Epithelial cell of proximal tubule (primary cell): ENCODE measurements at places on chromosomes 2 and 18.

GRCh38 chr2:38603402-38604290 lies 918 bp upstream of the HNRNPLL start:
- DNase-seq = no peak

DNA sequence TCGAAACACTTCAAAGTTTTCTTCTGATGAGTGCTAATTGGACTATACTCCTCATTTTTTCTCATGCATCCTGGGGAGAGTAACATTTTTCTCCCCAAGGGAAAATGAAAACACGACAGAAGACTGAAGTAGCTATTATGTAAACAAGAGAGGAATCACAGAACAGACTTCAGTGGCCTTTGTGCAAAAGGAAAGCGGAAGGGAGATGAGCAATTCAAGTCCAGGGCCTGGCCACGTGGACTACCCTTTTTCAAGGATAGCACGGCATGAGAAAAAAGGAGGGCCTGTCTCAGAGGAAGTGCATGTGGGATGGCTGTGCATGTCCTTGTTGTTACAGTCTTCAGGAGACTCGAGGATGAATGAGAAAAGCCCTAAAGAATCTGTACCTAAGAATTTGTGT lies 43.8 kb upstream of the KCNE4 start:
- DNase-seq = no peak

DNA sequence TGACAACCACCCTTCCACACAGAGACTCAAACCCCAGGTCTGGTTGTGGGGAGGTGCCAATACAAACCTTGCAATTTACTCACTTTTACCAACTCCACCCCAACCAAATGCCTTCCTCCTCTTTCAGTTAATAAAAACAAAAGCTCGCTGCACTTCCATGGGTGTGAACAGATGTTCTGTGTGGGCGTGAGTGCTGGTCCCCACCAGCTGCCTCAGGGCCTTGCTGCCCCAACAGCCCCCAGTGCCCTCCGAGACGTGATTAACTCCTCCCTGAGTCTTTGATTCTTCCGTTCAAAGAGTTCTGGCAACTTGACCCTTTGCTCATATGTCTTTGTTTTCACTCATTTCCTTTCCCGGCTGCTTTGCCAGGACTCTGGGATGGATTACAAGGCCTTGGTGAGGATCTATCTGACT lies 258.9 kb upstream of the CXCR4 start:
- no peak for DNase-seq

- DNase-seq = no peak
These were observed 114.2 kb upstream of the ID2 start for GRCh38 chr2:8567469-8568260.

DNA sequence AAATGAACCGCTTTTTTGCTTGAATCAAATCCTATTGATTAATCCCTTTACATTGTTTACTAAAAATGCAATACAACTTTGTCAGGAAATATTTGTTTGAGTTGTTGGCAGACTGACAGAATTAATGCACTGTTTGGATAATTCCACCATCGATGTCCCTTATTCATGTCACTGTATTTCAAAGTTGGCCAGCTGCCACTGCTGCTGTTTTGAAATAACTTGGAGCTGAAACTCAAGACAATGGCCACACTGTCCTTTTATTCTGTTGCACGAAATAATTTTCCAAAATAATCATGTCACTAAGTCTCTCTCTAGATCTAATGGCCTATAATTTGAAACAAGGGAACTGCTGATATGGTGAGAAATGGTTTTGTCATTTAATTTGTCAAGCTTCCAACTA lies 55.2 kb upstream of the PAX3 start:
- no peak for DNase-seq

DNA sequence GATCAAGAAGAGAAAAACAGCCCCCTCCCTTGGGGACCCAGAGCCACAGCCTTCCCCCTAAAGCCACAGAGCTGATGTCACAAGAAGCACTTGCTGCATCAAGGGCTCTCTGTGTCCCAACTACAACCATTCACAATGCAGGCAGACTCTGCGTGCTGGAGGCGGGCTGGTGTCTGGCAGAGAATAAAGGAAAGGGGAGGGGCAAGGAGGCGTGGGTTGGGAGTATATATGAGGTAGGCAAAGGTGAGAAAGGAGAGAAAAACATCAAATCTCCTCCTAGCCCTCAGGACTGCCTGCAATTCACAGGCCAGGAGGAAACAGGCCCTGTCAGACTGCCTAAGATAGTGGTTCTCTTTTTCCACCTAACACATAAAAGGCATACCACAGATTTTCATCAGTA lies 48.8 kb upstream of the IHH start:
- no peak for DNase-seq

DNA sequence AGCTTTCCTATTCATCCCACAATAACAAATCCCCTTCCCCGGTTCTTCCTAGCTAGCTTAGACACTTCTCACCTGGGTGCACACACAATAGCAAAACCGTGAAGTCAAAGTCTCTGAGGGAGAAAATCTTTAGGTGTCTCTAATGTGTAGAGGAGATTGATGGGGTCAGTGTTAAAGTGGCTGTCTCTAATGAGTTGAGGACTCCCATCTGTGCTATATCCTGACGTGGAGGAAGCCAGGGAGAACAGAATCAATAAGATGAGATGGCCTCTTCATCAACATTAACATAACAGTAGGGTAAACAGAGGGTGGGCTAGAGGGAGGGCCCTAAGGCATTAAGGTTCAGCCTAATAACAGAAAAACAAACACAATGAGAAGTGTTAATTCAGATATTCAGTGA lies 120.4 kb downstream of the SLC5A7 start:
- no peak for DNase-seq

DNA sequence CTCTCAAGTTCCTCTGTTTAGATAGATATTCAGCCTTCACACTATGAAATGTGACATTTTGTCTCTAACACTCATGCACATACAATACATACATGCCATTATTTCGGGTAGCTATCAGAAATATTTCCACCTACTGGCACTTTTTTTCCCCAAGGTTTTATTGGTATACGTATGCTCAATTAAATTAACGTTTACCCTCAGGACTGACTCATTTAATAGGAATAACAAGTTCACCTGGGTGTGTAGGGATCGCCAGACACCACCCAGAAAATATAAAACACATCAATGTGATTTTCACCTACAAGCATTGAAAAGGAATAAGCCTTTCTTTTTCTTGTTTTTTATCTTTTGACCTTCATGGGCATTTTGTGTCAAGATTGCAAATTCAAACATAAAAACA lies 138.5 kb upstream of the EPAS1 start:
- DNase-seq = no peak

DNA sequence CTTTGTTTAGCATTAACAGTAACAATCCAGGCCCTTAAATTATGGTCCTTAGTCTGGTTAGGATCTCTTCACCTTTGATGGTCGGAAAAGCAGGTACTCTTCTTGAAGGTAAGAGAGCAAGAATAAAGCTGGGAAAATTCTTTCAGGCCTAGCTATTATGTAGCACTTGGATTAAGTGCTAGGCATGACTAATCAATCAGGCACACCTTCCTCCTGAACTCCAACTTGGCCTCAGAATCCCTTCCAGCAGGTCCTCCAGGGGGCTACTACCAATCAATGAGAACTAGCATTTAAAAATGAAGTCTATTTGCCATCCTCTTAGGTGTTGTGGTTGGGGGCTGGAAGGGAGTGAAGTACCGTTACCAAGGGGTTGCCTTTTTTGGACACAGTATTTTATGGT lies 3.7 kb downstream of the SMYD1 start:
- no peak for DNase-seq

DNA sequence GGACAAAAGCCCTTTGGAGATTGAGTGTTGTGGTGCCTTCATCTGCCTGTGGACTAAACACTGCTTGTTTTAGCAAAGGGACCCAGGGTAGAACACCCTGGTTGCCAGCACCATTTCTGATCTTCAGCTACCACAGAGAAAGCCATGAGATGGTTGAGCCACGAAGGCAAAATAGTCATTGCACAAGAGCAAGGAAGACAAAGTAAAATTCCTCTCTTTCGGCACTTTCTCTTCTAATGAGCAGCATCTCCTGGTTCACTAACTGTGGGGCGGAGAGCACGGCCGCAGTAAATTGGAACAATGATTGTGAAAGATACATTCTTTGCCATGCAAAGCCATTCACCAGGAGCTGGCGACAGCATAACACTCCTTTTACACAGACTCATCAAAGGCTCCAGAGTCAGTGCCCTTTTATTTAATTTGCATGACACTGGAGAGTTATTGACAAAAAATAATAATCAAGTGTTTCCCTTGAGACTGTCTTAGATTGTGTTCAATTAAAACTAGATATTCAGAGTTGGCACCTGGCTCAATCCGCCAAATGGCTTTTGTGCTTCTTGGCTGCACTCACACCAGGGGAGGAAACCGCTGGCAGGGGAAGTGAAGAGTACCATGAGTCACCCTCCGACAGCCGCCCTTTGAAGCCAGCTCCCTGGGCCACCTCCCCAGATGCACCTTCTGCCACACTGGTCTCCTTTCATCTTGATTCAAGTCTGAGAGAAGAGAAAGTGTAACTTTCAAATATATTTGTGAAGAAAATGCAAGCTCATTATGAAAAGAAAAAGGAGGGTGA lies 100.5 kb upstream of the MEIS1 start:
- DNase-seq = no peak

- DNase-seq = no peak
These were observed 82.2 kb downstream of the MARCO start for GRCh38 chr2:119024152-119024551.

DNA sequence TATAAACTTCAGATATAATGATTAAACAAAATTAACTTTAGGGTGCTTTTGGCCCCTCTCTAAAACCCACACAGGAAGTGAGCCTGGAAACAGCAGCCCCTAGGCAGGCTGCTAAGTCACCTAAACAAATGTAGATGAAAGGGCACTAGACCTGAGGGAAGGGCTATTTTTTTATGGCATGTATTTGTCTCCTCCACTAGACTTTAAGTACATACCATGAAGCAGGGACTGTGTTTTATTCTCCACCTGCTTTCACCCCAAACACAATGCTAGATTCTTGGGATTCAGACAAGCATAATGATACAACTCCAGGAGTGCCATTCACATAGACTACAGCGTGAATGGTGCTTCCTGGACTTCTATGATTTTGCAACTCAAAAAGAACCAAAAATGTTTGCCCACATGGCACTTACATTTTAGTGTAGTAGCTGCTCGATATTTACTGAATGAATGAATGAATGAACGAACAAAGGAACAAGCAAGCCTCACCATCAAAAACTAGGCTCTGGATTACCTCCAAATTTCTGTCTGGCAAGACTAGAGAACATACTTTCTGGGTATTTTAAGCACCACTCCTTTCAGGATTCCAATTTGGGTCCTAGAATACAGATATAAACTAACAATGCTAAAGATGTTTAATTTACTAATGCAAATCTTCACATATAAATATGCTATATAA lies 10.1 kb downstream of the ATAD2B start:
- DNase-seq = no peak

DNA sequence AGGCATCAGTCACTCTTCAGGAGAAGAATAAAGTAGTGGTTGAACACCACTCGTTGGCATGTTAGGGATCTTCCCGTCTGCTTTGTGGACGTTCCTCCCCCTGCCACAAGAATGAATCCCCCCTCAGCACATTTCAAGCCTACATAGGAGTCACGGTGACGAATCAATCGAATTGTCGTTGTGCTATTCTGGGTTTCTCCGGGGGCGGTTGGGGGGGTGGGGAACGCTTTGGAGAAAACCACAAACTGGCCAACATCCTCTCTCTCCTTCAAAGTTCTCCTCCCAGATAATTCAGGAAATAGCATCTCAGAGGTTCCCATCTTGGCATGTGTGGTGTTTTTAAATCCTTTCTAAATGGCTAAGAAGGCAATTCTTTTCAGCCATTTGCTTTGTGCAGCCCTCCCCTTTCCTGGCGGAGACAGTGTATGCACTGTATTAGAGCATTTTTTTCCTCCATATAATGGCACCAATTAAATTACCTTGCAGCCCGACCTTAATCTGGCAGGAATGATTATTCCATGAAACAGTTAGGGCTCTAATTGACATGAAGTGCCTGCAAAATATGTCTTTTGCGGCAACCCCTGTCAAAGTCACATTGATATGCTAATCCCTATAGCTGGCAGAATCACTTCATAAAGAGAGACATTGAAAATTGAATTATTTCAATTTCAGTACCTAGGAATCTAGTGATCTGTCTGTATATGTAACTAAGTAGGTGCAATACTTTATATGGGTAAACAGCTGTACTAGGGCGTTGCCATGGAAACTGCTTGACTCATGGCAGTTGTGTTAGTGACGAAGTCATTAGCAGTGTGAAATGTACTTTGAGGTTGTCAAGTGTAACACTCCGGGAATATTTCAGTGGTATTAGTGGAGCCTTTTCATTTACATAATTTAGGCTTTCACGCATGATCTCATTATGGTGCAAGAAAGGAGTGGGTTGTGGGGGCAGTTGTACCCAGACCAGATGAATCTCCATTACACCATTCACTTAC lies 323.4 kb upstream of the SLC14A2 start:
- DNase-seq = peak; percentile 61

GRCh38 chr2:17252258-17252657 lies 266.0 kb downstream of the RAD51AP2 start:
- DNase-seq = no peak

DNA sequence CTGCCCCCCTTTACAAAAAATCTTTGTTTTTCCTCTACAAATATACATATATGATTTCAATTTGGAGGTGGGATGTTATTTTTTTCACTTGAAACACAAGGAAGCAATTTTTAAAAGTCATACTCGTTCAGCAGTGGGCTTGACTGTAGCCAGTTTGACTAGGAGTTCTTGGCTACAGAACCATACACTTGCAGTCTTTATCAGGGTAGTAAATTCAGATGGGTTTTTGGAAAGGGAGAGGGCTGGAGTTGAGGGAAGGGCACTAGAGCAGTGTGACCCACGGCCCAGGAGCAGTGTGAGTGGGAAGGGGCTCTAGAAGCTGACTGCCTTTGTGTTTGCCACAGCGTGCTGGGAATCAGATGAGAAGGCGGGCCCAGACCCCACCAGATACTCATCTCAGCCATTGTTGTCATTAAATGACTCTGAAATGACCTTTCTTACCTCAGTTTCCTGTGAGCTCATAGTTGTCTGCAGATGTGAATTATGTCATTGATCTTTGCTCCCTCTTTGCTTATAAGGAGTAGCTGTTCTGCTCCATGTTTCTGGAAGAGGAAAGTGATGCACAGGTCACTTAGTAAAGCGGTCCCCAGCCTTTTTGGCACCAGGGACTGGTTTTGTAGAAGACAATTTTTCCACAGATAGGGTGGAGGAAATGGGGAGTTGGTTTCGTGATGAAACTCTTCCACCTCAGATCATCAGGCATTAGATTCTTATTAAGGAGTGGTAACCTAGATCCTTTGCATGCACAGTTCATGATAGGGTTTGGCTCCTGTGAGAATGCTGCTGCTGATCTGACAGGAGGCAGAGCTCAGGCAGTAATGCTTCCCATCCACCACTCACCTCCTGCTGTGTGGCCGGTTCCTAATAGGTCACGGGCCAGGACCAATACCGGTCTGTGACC lies 116.8 kb downstream of the SPTBN1 start:
- DNase-seq = no peak
